Activated CD4-positive, CD25-positive, alpha-beta regulatory T cell (primary cell): ENCODE measurements at places on chromosomes 13 and 19.

GRCh38 chr13:106302011-106302410 is 233.5 kb downstream of the EFNB2 start:
- no peak for DNase-seq

DNA sequence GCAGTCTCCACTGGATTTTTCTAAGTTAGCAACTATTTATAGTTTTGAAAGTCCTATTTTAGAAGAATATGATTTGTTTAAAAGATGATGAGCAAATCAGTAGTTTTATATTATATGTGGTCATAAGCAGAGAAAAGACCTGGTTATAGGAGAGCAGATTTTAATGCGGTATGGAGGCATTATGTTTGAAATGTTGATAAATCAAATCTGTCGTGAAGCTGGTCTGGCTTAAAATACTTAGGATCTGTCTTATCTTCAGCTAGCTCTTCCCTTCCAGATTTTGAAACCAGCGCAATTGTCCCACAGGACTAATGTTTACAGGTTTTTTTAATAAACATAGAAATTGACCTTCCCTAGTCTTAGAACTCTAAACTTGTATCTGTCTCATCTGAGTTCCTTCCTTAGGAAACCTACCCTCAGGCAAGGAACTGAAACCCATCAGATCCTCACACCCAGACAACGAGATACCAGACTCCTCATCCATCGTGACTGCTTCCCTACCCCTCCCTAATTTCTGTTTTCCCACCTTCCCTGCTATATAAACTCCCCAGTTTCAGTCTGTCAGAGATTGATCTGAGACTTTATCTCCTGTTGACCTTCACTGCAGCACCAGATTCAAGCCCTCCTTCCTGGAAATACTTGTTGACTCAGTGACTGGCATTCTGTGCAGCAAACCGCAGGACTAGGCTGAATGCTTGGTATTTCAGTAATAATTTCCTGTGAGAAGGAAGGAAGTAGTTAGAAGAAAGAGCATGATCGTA is 37.8 kb upstream of the CXCL17 start:
- DNase-seq = no peak

DNA sequence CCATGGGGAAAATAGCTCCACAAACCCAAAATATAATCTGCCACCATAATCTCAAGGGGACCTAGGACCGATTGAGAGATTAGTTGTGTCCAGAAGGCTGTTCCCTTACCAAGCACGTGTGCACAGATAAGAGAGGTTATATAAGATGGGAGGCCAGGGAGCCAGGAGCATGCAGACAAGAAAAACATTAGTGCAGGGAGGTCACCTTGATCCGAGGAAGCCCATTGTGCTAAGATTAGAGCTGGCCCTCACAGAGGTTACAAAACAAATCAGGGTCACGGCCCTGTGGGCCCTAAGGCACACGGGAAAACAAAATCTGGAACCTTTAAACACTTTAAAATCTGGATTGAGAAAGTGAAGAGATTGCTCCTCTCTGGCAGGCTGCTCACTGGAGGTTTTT is 37.7 kb downstream of the RGCC start:
- DNase-seq = no peak

DNA sequence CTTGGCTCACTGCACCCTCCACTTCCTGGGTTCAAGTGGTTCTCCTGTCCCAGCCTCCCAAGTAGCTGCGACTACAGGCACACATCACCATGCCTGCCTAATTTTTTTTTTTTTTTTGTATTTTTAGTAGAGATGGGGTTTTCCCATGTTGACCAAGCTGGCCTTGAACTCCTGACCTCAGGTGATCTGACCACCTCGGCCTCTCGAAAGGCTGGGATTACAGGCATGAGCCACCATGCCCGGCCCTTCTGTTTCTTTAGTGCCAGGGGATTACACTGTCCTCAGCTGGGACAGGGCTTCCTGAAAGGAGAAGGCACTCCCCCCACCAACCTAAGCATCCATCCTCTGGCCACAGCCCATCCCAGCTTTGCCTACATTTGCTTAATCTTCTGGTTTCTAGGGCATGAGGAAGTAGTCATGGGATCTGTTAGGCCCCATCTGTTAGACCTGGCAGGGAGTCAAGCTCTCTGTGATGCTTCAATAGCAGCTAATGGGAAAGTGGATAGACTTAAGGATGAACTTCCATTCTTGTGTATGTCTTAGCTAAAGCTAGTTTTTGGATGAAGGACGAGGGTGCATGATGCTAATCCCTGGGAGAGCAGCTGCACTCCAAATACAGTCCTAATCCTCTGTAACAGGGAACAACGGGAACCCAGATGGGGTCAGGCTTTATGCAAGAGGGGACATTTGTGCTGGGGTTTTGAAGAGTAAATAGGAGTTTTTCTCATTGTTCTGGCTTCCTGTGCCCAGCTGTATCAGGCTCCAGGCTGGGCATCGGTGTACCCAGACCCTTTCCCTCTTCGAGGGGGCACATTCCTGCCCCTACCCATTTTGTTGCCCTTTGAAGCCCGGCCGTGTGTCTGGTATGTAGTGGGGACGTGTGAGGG is 2.6 kb downstream of the VAV1 start:
- DNase-seq = no peak

DNA sequence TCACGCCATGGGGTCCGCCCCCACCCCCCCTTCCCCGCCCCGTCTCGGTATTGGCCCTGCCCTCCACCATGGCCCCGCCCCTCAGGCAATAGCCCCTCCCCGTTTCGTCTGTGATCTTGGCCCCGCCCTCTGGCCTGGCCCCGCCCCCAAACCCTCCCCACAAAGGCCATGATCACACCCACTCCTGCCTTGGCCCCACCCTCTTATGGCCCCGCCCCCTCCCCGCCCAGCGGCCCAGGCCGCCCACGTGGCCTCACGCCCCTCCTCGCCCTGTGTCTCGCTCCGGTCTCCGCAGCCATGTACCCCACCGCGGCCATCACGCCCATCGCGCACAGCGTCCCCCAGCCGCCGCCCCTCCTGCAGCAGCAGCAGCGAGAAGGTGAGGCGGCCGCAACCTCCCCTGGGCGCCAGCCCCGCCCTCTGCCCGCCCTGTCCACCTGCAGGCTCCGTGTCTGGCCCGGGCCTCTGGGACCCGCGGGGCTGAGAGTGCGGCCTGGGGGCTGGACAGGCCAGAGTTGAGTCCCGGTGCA is 61.3 kb downstream of the CELF5 start:
- peak; percentile 53 for DNase-seq

GRCh38 chr13:106612688-106613087 is 44.8 kb upstream of the ARGLU1 start:
- DNase-seq = no peak

GRCh38 chr13:108433976-108434755 is 164.6 kb downstream of the TNFSF13B start:
- DNase-seq = no peak

DNA sequence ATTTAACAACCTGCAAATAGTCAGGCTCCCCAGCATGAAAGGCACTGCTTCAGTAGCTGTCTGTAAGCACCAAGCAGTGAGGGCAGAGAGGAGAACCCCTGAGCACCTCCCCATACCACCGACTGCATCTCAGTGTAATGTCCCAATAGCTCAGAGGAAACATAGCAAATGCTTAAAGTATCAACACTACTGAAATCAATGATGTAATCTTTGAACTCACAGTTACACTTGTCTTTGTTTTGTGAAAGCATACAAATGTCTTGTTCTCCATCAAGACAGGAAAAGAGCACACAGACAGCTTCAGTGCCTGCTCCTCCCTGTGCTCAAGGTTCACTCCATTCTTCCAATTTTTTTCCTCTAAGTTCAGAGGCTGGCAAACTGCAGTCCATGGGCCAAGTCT is 94.7 kb downstream of the IRS2 start:
- no peak for DNase-seq

- DNase-seq = no peak
Observed at GRCh38 chr13:94247890-94248289, 231.6 kb downstream of the DCT start.

DNA sequence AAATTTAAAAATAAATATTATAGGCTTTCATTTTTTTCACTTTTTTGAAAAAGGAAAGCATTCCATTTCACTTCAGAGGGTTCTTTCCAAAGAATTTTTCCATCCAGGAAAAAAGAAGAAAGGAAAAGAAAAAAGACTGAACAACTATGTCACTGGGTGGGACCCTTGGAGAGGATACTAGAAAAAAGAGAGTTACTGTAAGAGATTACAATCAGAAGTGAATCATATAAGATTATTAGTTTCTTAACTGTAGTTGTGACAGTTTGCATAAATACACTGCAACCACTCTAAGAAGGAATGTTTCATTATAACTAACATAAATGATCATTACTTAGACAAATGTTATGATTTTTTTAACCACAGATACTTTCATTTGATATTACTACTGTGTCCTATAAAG is 87.8 kb downstream of the KLF12 start:
- no peak for DNase-seq

GRCh38 chr19:5967571-5967970 is 10.4 kb downstream of the RANBP3 start:
- no peak for DNase-seq

DNA sequence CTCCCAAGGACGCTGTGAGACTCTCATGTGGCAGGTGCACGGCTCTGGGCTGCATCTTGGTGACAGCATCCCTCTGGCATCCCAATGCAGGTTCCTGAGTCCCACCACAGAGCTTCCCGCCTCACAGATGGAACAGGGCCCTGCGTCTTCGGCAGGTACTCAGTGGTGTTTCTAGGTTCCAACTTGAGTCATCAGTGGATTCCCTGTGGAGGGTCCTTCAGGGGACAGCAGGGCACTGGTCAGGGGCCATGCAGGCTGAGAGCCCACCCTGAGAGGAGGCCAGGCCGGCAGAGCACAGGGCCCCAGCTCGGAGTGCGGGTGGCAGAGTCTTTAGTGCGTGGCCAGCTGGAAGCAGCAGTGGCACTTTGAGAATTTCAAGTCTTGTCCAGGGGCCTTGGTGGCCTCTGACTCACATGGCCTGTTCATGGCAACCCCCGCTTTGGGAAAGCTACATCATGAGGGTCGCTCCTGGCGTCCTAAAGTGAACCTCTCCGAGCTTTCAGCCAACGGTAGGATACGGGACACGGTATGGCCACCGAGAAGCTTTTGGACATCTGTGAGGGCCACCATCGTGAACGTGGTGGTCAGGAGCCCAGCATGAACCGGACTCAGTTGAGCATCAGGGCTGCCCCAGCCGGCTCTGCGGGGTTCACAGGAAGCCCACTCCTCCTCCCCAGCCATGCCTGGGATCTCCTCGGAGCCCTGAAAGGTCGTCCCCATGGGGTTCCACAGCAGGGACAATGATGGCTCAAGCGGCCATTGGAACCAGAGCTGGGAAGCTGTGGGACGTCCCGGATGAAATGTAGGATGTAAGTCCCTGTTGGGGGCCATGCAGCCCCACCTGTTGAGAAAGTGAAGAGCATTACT is 72.0 kb upstream of the MCF2L start:
- DNase-seq = no peak

GRCh38 chr19:12785431-12786031 is 5.8 kb upstream of the JUNB start:
- DNase-seq = no peak

DNA sequence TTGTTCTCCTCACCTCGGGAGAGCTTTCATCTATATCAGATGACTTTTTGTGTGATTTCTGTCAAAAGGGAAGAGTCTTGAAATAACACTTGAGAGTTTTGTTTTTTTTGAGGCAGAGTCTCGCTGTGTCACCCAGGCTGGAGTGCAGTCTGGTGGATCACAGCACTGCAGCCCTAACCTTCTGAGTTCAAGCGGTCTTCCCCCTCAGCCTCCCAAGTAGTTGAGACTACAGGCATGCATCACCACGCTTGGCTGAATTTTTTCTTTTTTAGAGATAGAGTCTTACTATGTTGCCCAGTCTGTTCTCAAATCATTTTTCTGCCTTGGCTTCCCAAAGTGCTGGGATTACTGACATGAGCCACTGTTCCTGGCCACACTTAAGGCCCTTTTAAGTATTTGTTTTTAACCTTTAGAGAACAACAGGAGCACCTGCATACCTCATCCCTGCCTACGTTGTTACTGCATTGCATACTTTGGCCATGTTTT is 11.4 kb downstream of the NDFIP2 start:
- DNase-seq = no peak

DNA sequence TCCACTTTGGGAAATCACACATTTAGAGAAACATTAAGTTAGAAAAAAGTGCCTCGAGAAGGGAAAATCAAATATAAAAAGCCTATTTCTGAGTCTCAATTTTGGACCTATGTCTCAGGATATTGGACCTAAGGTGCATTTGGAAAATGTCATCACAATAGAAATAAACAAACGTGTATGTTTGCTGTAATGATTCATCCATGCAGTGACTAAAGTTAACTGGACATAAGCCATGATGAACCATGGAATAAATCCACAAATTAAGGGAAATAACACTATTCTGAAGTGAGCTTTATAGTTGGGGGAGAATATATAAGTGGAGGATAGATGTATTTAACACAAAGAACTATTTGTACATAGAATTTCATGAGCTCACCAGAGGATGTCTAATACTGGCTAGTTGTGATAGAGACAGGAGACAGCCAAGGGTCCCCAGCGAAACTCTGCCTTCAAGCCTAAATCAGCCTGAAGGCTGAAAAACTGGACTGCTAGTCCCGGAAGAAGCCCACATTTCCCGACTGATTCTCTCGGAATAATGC is 963.3 kb upstream of the SPRY2 start:
- no peak for DNase-seq

DNA sequence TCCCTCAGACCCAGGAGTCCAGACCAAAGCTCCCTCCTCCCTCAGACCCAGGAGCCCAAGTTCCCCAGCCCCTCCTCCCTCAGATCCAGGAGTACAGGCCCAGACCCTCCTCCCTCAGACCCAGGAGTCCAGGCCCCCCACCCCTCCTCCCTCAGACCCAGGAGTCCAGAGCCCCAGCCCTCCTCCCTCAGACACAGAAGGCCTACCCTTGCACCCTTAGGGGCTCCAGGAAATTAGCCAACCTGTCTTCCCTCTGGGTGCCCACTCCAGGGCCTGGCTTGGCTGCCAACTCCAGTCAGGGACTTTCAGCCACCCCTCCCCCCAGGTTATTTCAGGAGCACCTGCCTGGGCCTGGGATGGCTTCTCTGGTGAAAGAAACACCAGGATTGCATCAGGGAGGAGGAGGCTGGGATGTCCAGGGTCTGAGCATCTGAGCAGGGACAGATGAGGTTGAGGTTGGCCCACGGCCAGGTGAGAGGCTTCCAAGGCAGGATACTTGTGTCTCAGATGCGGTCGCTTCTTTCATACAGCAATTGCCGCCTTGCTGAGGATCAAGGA is at the start of gene FGF21:
FGF21 (plus strand) TSS at position 441 of the 558 bp plus-strand sequence. CDS start 713 bp downstream, outside the sequence.
- DNase-seq = no peak

- no peak for DNase-seq
Observed at GRCh38 chr19:56637976-56638555, 4.9 kb upstream of the SMIM17 start.

- no peak for DNase-seq
Observed at GRCh38 chr19:51012661-51013190, 6.8 kb downstream of the KLK10 start.

- DNase-seq = no peak
Observed at GRCh38 chr19:51480590-51480989, 2.3 kb downstream of the CEACAM18 start.

DNA sequence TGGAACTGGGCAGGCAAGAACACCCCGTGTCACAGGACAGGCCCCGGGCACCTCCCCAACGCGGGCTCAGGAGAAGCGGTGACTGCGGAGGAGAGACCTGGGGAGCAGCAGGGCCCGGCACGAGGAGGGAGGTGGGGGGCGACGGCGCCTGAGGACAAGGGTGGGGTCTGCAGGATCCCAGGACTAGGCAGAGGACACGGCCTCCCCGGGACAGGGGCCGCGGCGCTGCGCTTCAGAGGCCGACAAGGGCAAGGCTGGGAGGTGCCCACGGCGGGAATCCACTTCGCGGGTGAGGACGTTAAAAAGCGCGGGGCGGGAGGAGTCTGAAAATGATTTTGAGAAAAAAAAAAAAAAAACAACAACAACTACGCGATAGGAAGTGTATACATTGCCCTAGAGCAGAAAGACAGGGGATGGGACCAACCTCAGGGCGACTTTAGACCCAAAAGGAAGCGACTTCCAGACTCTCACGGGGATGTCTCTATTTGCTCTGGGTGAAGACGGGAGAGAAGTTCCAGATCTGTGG is 44.9 kb downstream of the ZNF611 start:
- DNase-seq = peak; percentile 16
